ENCODE measurements at places on chromosomes 6 and 20.

DNA sequence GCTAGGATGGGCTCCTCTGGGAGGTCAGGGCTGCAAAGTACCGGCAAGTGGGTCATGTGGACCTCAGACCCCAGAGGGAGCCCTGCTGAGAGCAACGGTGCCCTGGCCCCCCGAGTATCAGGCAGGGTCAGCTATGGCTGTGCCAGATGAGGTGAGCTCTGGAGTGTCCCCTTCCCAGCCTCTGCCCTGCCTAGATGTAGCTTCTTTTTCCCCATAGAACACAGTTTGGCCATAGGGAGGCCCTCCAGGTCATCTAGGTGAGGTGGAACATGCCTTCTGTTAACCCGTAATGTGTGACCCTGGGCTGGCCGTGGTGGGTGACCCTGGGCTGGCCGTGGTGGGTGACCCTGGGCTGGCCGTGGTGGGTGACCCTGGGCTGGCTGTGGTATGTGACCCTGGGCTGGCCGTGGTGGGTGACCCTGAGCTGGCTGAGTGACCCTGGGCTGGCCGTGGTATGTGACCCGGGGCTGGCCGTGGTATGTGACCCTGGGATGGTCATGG is 21.2 kb upstream of the PCMTD2 start:
- DNase-seq, result no peak

GRCh38 chr6:53284901-53285300 is 63.8 kb downstream of the ELOVL5 start:
- no peak for DNase-seq

- DNase-seq, result peak; percentile 26
Measured at GRCh38 chr6:71236926-71237434, 51.6 kb upstream of the OGFRL1 start.

GRCh38 chr6:128337619-128338018 is 182.8 kb downstream of the PTPRK start:
- no peak for DNase-seq

DNA sequence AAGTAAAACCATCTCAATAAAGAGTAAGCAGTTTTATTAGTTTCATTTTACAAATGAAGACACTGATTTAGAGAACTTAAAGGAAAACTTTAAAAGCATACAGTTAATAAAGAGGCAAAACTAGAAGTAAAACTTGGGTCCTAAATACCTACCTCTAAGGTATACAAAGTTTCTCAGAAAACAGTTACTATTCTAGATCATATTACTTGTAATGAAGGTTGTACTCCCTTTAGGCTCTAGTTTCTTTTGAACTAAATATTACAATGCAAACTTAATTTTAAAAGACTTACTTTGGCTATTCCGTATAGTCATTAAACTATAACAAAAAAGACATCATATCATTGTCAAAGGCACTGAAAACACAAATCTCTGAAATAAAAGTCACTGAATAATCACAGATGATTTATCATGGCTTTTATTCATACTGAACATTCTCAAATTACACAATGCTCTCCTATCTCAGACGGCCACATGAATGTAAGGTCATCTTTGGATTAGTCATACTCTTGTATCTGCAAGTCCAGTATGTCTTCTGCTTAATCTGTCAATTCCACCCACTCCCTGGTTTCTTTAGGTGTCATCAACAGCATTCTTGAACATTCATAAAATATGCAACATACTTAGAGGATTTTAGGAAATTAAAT is 361.6 kb upstream of the RUNX2 start:
- DNase-seq, result no peak

- DNase-seq, result no peak
Measured at GRCh38 chr20:21322083-21322710, 19.1 kb downstream of the XRN2 start.

GRCh38 chr6:108675226-108676200 is 114.8 kb downstream of the FOXO3 start:
- DNase-seq, result no peak

DNA sequence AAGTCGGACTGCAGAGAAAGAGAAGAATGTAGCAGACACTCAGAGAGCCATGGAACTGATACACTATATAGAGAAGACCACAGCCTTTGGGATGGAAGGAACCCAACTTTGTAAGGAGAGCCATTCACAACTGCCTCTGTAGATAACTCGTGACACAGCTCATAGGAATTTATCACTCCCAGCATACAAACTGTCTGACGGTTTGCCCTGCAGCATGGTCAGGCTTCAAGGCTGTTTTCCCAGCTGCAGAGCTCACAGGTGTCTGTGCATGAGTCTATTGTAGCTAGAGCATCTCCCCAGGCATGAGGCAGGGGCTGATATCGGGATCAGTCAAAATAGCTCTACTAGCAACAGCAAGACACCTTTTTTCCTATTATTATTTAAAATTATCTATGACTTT is 130.5 kb upstream of the DTNBP1 start:
- DNase-seq, result no peak

- DNase-seq, result peak; percentile 95
Measured at GRCh38 chr6:39330057-39330456, 7.6 kb upstream of the KCNK16 start.

- DNase-seq, result peak; percentile 62
Measured at GRCh38 chr6:167152862-167153261, 4.9 kb downstream of the GPR31 start.

GRCh38 chr20:17456279-17456678 is 74.9 kb downstream of the BFSP1 start:
- no peak for DNase-seq

DNA sequence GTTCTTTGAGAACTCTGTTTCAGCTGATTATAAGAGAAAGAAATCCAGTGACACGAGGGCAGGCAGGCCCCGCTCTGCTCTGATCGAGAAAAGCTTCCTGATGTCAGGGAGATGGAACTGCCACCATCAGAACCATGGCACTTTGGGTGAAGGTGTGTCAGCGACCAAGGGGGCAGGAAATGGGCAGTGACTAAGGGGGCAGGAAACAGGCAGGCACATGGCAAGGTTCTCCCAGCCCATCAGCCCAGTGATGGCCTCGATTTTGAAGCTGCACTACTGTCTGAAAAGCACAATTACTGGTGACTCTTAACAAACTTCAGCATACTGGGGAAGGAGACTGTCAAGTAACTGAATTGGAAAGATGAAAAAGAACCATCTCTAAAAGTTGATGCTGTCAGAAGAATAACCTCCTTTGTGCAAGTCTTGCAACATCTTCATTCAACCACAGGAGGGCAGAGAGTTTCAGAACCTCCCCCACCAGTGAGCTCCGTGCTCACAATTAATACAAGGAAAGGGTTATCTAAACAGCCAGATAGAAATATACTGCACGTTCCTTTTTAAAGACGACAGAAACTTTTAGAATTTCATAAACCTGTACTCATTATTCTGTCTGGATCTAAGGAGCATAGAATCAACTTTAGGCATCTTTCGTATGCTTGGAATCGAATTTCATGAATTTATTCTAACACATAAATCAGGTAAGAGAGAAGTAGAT is 39.1 kb downstream of the TMX4 start:
- peak; percentile 35 for DNase-seq

DNA sequence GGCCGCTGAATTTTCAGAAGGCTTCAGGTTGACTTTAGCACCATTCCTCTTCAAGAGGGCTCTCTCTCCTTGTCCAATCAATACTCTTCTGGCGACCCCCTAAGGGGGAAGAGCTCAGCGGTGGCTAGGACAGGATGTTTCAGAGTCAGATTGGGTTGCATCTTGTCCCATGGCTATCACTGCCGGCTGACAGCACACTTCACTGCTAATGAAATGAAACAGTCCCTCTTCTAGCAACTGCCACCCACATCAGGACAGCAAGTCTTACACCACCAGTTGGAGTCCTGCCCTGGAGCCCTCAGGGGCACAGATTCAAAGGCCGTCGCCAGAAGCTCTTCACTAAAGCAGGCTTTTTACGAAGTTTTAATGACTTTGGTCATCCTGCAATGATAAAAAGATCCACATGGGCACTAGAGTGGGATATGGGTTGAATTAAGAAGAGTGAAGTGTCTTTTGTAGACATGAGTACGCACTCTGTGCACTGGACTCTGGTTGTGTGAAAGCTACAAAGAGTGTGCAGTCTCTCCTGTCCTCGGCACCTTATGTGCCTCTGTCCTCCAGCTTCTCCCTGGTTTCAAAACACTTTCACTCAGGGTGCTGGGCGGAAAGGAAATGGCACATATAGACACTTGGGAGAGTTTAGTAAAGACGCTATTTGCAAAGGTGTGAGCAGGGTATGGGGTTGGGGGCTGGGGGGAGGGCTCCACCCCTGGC is 66.1 kb upstream of the SLC22A16 start:
- no peak for DNase-seq

- DNase-seq, result no peak
Measured at GRCh38 chr6:38495922-38496635, 143.7 kb downstream of the BTBD9 start.

- DNase-seq, result peak; percentile 7
Measured at GRCh38 chr20:47125508-47125757, 230.8 kb downstream of the EYA2 start.

GRCh38 chr6:169853196-169854082 is 102.0 kb downstream of the ERMARD start:
- DNase-seq, result no peak

DNA sequence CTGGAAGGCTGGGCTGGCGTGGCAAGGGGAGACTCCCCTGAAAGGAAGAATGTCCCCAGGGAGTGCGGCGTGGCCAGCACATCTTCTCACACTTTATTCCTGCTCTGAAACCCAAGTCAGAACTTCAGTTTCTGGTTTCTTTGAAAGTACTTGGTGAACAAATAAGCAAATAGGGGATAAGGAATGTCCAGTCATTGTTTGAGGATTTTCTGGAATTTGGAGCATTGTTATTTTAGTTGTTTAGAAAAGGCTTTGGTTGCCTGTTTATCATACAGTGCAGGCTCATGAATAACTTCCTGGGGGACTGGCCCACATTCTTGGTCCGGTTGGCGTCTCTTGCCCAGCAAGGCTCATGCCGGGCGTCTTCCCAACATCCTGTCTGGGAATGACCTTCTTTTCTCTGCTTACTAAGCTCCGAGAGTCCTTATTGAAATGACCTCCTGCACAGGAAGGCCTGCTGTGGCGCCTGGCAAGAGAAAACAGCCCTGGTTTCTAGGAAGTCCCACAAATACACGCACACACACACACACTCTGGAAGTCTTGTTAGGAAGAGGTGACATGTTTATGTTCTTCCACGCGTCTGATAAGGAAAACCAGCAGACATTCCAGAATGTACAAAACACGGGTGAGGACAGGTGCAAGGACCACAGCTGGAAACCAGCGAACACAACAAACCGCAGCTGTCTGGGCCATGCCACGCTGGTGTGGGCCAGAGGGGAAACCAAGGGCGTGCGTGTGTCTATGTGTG is 71.9 kb downstream of the TMEM170B start:
- no peak for DNase-seq

DNA sequence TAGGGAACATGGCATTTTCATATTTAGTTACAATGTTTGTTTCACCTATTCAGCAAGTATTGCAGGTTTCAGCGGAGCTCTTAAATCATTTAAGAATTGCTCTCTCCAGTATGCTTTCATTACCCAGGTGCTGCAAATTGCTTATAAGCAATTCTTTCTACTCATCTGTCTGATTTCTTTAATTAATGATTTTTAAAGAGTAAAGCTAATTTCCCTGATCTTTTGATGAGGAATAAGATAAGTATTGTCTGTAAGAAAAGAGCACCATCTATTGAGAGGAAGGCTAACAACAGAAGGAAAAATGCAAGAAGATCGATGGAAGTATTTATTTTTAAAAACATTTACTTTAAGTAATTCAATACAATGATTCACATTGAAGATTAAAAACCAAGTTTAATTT is 2.0 kb downstream of the OPRM1 start:
- no peak for DNase-seq

DNA sequence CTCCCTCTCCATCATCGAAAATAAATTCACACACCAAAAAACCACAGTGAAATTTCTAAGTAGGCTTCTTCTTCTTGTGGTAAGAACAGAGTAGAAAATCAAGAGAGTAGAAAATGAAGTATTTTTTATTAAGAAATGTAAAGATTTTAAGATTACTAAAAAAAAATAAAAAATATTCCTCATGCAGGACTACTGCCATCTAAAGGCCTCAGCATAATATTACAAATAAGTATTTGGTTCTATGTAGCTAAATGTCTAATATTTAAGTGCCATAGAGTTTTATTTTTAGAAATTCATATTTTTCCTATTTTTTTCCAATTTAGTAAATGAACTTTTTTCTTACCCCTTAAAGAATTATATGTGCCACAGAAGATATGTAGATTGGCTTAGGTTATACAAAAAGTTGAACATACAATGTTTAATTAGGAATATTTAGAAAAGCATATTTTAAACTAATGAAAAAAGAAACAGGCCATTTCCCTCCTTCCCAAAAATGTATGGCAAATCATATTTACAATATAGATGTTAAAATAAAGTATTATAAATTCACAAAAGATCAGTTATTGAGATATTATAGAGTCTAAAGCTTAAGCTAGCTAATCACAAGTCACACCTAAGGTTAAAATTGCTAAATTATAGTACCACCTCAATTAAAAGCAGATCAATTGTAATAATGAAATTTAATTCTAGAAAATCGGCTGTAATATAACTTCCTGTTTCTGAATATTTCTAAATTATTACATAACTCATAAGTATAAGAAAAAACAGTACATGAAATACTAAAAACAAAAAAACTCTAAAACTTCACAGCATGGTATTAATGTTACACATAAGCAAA is 3.5 kb upstream of the NT5DC1 start:
- no peak for DNase-seq

GRCh38 chr6:126546541-126547120 is 206.7 kb downstream of the CENPW start:
- DNase-seq, result no peak

- DNase-seq, result no peak
Measured at GRCh38 chr6:56529594-56530191, 113.0 kb downstream of the DST start.

DNA sequence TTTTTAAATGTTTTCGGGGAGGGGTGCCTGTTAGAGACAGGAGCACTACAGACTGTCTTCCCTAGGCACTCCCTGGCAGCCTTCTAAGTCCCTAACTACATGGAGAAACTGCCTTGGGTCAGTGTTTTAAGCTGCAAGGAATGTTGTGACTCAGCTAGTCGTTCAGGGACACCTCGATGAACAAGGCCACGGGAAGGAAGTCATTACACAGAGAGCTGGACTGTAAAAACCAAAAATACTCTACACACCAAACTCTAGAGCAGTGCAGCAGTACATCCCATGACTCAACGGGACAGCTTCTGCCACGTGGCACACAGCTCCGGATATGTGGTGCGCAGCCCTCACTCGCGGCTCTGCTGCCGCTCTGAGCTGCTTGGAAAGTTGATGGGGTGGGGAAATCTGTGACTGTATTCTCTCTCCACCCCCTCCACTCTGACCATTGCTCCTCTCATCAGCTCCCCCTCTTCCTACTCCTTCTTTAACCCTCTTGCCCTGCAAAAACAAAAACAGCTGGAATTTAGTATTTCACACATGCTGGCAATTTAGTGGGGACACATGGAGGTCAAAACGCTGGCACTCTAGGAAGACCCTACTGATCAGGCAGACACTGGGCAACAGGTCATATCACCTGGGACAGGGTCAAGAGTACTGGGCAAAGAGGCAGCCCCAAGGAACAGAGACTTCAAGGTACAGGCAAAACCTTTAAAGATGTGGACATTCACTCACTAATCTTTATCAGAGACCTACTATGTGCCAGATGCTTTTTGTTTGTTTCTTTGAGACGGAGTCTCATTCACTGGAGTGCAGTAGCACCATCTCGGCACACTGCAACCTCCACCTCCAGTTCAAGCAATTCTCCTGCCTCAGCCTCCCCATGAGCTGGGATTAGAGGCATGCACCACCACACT is 10.9 kb upstream of the LPIN3 start:
- DNase-seq, result peak; percentile 86

- no peak for DNase-seq
Measured at GRCh38 chr6:111105578-111105977, 18.3 kb downstream of the SLC16A10 start.

All from MV-4-11 (cell line).